ENCODE measurements at places on chromosomes 2 and 18.

DNA sequence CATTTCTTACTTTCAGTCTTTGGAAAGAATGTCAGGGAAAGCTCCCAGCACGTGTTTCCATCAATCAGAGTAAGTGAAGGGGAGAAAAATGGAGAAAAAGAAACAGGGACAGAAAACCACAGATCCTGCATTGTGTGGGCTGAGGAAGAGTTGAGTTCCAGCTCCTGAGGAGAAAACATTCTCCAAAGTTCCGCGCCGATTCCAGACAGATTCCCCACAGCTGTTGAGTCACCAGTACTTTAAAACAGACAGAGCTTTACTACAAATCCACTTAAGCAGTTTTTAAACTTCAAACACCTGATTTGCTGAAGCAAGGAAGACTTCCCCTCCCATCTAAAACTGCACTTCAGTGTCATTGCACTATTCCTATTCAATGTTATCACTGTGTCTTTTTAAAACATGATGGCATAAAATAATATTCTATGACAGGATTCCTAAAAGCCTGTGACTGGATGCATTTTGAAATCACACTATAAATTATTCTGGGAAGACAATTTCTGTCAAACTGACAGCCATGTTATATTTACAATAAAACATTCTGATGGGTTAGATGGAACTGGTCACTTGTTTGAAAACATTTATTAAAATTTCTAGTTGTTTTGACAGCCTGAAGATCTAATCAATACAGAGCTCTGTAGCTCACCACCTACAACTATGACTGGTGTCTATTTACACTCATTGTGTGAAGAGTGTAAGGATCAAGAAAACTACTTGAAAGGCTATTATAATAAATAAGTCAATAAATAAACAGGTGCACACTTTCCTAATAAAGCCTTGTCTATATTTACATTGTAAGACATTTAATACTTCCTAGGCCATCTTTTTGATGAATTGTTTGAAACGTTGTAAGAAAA is 40.9 kb downstream of the TCF4 start:
- DNase-seq, result no peak

DNA sequence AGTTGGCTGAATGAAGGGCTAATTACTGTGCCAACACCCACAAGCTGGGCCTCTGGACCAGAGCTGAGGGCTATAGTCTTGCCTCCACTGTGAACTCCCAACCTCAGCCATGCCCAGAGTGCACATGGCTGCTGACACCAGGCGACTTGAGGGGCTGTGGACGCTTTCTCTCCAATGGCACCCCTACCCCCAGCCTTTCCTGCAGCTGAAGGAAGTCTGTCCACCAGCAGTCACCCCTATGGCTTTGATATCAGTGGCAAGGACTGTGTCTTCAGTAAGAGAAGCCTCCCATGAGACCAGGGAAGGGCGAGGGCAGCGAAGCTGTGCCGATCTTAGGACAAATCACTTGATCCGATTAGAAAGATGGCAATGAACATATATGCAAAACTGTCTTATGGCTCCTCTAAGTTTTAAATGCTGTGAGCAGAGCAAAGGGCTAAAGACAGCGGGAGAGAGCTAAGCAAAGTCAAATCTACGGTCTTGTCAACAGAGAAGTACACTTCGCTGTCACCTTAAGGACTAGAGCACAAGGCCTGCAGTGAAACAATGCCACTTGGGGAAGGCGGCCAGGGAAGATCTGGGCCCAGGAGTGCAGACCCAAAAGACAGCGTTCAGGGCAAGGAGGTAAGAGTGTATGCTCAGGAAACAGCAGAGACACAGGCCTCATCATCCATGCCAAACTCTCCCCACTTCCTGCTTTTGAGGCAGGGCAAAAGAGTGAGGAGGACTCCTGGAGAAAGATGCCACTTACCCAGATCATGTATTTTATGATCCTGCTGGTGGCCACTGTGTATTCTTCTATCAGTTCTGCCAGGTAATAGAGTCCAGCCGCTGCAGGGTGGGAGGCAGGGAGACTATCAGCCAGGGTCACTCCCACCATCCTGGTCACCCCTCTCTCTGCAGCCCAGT is 1.5 kb downstream of the TEX261 start:
- no peak for DNase-seq

GRCh38 chr2:1816414-1816911 is 72.1 kb upstream of the PXDN start:
- DNase-seq, result no peak

DNA sequence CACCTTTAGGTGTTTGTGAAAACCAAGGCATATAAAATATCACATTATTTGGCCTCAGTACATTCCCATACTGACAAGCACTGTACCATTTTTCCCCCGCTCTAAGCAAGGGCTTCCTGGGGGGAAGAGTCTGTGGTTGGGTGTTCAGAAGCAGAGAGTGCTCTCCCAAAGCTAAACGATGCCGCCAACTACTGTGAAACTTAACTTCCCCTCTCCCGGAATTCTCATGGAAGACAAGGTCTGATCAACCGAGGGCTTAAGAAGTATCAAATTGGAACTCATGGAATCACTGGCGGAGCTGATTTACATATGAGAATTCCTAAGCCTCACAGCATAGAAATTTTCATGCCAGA is 433 bp upstream of the MFF start:
- DNase-seq, result no peak

GRCh38 chr2:240143276-240143675 is 2.8 kb upstream of the OTOS start:
- DNase-seq, result no peak

GRCh38 chr18:34661464-34662087 is 48.5 kb upstream of the DTNA start:
- no peak for DNase-seq

DNA sequence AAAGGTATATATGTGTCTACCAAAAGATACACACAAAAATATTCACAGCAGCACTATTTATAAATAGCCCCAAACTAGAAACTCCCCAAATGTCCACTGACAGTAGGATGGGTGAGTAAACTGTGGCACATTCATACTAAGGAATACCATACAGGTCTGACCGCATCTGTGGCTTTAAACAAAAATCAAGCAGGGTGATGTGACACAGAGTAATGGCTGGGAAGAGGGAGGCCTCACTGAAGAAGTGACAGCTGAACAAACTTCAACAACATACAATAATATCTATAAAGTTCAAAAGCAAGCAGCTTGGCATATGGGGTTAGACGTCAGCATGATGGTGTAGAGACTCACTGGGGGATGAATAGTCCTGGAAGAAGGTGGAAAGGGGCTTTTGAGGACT is 115.1 kb upstream of the PPP1CB start:
- no peak for DNase-seq

DNA sequence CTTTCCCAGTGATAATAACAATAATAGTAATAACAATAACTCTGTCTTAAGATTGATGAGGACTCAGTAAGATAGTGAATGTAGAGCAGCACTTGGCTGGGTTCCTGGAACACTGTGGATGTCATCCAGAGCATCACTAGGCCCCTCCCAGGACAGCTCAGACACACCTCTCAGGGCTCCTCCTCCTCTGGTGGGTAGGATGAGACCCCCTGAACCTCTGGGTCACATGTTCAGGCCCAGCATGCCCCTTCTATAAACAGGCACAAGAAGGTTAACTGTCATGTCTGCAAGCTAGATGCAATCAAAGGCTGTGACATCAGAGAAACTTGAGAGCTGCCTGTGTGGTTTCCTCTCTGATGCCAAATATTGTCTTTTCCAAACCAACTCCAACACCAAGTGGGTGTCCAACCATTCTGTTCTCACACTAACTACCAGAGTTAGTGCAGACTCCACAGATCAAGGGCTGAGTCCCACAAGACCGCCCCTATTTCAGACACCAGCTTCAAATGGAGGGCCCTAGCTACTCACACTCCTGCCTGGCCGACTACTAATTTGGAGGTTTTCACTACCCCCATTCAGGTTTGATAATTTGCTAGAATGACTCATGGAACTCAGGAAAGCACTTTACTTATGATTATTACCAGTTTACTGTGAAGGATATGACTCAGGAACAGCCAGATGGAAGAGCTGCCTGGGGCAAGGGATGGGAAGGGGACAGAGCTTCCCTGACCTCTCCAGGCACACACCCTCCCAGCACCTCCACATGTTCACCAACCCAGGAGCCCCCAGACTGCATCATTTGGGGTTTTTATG is 46.4 kb upstream of the BZW1 start:
- DNase-seq, result peak; percentile 50

DNA sequence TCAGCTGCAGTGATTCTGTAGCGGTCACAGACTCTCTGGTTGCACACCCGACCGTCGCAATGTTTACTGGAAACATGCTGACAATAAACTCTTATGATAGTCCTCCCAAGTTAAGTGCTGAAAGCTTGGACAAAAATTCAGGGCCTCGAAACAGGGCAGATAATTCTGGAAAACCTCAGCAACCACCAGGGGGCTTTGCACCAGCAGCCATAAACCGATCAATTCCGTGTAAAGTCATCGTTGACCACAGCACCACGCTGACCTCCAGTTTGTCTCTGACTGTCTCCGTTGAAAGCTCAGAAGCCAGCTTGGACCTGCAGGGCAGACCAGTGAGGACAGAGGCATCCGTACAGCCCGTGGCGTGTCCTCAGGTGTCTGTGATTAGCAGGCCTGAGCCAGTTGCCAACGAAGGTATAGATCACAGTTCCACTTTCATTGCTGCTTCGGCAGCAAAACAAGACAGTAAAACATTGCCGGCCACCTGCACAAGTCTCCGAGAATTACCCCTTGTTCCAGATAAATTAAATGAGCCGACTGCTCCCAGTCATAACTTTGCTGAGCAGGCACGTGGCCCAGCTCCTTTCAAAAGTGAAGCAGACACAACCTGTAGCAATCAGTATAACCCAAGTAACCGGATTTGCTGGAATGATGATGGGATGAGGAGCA is 166.1 kb downstream of the ASXL3 start:
- no peak for DNase-seq

GRCh38 chr18:21099442-21099841 is 12.2 kb downstream of the ROCK1 start:
- DNase-seq, result no peak

GRCh38 chr2:230124235-230124634 is 55.5 kb upstream of the SLC16A14 start:
- no peak for DNase-seq

DNA sequence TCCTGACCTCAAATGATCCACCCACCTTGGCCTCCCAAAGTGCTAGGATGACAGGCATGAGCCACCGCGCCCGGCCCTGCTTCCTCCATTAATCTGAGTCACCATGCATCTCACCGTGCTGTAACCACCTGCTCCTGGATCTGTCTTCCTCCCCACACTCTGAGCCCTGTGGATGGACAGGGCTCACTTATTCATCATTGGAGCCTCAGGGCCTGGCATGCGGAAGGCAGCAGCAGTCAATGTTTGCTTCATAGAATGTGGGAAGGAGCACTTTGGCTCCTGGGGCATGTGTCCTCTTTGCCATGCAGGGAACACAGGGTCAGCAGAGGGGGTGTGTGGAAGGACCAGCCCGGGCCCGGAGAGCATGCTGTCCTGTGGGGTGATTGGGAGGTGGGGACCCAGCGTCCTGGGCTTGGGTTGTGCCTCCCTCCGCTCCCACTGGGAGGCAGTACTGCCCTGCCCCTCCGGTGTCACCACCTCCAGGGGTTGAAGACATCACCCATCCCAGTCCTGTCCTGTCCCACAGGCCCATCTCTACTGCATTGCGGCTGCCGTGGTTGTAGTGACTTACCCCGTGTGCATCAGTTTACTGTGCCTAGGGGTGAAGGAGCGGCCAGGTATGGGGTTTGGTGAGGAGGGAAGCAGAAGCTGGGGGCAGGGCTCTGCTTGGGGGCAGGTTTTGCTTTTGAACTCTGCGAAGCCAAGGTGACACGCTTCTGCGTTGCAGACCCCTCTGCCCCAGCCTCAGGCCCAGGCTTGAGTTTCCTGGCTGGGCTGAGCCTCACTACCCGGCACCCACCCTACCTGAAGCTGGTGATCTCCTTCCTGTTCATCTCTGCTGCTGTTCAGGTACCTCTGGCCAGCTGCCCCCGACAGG is 11.5 kb downstream of the MFSD2B start:
- no peak for DNase-seq

DNA sequence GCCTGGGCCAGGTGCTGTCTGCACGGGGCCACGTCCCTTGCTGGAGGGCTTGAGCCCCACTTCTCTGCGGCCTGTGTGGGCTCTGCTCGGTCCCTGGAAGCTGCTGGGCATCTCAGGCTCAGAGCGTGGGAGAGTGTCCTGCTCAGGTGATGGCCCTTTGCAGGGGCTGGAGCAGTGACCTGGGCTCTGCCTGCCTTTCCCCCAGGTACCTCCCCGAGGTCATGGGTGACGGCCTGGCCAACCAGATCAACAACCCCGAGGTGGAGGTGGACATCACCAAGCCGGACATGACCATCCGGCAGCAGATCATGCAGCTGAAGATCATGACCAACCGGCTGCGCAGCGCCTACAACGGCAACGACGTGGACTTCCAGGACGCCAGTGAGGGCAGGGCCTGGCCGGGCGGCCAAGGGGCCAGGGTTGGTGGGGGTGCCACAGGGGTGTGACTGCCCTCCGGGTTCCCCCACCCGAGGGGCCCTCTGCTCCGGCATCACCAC is 29.9 kb downstream of the GPC1 start:
- no peak for DNase-seq

- DNase-seq, result no peak
Observed at GRCh38 chr2:66827851-66828250, 392.9 kb downstream of the MEIS1 start.

- no peak for DNase-seq
Observed at GRCh38 chr2:85694052-85695025, at the start of gene GNLY. TSS of gene GNLY (plus strand) at chr2:85694358. CDS start at chr2:85694419, 61 bp downstream.

DNA sequence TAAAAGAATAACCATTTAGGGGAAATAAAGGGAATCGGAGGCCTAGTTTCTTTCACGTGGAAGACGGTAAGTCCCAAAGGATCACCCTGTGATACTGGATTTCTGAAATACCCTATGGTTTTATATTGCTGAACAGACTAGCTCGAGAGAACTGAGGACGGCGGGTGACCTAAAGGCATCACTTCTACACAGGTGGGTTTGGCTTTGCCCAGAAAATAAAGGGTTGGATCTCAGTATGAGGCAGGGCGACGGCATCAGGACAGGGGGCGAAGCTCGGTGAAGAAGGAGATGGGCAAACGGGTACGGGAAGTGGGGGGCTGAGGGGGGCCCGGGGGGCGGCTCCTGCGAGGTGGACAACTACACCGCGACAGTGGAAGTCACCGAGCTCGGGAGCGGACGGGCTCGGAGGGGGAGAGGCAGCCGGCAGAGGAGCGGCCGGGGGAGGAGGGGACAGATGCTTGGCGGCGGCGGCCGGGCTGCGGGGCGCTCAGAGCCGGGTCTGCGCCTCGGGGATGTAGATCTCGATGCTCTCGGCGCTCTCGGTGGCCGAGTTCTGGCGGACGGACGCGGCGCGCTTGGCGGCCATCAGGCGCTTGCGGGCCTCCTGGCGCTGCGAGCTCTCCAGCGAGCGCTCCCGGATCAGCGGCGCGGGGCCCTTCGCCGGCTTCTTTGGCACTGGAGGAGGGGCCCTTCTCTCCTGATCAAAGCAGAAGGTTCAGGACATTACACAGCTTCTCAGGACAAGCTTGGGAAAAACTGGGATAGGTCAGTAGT is 48.9 kb downstream of the TGIF1 start:
- no peak for DNase-seq

GRCh38 chr2:53452957-53453748 is 314.5 kb upstream of the CHAC2 start:
- no peak for DNase-seq

GRCh38 chr18:36492604-36493329 is 195.3 kb downstream of the FHOD3 start:
- no peak for DNase-seq

Measured in stimulated activated CD4-positive, alpha-beta T cell treated with anti-CD3 and anti-CD28 coated beads, Interleukin-12 subunit alpha, Interleukin-12 subunit beta, amount 100 ng/mL, for 48 hours (primary cell).